Right ventricle myocardium inferior (tissue), 1 donor: ENCODE measurements at places on chromosomes 2 and 18.

- no peak for DNase-seq
Observed at GRCh38 chr2:26355038-26355995, 8.7 kb upstream of the ADGRF3 start.

- no peak for DNase-seq
Observed at GRCh38 chr2:17373041-17373440, 145.2 kb downstream of the RAD51AP2 start.

GRCh38 chr2:31940920-31941319 lies 69.9 kb downstream of the MEMO1 start:
- DNase-seq = no peak

- DNase-seq = no peak
Observed at GRCh38 chr2:215874418-215874817, 138.9 kb downstream of the MREG start.

- no peak for DNase-seq
Observed at GRCh38 chr2:146572598-146572997, 1272.2 kb upstream of the ACVR2A start.

- no peak for DNase-seq
Observed at GRCh38 chr18:46350598-46351159, 246.5 kb downstream of the HAUS1 start.

GRCh38 chr2:206846981-206847834 lies 81.8 kb downstream of the FASTKD2 start:
- DNase-seq = no peak

DNA sequence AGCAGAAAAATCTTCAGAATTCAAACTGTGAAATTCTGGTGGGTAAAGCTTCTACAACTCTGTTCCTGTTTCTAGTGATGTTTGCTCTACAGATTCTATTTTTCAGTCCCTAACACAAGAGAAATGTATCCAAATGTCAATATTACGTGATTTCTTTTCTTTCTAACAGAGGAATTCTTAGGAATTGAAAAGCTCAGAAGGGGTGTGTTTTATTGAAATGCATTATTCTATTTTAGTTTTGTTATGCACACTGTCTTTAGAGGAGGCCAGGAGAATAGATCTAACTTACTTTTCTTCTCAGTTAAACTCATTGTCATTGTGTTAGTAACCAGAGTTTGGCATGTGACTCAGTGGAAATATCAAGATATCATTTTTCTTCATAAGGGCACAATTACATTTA lies 62.4 kb downstream of the MTX2 start:
- no peak for DNase-seq

DNA sequence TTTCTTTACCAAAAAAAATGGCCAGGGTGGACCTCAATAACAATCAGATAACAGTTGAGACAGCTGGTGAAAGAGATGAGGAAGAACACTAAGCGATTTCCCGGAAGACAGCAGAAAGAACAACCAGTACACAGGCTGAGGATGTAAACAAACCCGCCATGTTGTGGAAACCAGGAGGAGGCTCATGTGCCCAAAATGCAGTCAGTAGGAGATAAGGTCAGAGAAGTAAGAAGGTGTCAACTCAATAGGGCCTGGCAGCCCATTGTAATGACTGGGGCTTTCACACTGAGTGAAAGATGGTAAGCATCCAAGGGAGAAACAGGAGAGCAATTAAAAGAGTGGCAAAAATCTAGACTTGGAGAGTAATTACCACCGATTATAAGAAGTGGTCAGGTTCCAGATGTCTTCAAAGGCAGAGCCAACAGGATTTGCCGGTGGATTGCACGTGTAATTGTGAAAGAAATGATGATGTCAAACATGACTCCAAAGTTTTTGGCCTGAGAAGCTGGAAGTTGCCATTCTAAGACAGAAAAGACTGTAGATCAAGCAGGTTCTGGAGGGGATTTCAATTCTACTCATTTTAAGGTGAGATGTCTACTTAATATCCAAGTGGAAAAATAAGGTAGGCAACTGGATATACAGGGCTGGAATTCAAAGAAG lies 77.7 kb upstream of the CYP1B1 start:
- no peak for DNase-seq

DNA sequence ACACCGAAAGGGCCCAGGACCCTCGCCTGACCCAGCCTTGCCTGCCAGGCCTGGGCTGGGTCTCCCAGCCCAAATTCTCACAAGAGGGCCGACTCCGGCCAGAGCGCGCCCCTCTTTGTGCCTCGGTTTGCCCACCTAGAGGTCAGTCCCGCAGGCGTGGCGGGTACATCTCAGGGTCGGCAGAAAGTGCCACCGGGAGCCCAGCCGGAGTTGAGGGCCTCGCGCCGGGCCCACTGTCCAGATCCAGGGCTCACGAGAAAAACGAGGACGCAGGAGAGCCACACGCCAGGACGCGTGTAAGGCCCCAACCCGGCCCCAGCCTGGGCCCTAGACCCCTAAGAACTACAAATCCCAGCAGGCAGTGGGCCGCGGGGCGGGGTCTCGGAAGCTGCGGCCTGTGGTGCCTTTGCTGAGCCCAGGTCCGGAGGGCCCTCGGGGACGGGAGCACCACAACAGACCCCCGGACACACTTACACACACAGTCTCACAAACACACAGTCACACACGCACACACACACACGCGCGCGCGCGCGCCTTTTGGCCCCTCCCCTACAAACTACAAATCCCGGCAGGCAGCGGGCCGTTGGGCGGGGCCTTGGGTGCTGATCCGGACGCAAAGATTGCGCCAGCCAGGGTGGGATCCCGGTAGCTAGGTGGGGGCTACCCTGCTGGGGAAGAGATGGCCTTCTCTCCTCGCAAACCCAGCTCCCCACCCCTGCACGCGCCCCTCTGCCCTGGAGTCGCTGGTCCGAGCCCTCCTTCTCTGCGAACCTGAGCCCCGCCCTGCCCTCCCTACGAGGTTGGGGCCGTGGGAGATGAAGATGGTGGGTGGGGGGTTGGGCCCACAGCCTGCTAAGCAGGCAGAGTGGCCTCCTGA lies at the start of gene SH2D6:
TSS of gene SH2D6 (plus strand) at position 583 of the 877 bp plus-strand sequence. CDS start 10,752 bp downstream, outside the sequence.
- DNase-seq = peak; percentile 95

GRCh38 chr2:216918088-216918680 lies 58.3 kb upstream of the TNP1 start:
- no peak for DNase-seq
